HEK293T (cell line): ENCODE measurements at places on chromosomes 4 and X.

DNA sequence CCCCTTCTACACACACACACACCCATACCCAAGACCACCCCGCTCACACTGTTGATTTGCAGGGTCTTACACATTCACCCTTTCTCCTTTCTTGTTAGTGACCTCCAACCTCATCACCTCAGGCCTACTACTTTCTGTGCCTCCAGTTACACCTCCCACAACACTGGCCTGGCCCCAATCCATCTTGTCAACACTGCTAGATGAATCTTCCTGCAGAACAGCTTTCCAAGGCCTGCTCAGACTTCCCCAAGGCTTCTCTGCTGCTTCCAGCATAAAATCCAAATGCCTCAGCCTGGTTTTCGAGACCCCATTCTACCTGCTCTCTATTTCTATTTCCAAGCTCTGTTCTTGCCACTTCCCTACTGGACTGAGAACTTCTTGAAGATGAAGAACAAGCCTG, 79.9 kb downstream of the NHSL2 start:
- DNase-seq = no peak

GRCh38 chr4:186628058-186628711, 72.8 kb upstream of the MTNR1A start:
- DNase-seq = no peak

DNA sequence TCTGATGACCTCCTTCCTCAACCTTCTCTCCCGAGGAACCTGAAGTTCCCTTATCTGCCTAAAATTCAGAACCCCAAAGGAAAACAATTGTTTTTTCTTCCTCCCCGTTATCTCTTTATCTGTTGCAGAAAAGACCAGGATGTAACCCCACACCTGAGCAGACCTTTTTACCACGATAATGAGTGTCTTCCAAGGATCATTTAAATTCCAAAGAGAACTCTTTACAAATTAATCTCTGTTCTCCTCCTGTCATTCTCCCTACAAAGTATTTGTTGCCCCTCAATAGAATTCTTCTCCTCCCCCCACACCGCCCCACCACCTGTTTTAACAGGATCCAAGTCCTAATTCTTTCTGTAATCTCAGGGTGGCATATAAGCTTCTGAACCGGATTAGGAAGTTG, 78.5 kb upstream of the NLGN4X start:
- no peak for DNase-seq

DNA sequence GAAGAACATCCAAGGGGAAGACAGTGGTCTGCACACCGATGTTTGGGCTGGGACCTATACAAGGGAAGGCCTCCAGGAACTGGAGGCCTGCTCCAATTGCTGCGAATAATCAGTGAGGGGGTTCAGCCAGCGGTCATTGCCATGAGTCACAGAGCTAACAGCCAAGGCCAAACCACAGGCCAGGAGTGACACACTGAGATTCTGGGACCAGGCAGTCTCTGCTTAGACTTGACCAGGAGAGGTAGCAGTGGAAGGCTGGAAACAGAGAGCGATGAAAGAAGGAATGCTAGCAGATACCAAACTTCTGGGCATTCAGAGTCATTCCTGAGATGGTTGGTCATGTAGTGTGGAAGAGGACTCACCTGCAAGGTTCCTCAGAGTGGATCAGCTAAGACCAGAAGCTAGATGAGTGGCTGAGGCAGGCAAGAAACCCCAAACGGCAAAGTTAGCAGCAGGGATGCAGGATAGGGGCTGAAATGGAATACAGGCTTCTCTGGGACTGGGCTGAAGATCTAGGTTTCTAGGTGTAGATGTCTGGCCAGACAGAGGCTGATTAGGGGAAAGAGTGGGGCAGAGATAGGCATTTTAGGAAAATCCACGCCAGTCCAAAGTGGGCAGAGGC, 54.7 kb downstream of the CNGA2 start:
- no peak for DNase-seq

DNA sequence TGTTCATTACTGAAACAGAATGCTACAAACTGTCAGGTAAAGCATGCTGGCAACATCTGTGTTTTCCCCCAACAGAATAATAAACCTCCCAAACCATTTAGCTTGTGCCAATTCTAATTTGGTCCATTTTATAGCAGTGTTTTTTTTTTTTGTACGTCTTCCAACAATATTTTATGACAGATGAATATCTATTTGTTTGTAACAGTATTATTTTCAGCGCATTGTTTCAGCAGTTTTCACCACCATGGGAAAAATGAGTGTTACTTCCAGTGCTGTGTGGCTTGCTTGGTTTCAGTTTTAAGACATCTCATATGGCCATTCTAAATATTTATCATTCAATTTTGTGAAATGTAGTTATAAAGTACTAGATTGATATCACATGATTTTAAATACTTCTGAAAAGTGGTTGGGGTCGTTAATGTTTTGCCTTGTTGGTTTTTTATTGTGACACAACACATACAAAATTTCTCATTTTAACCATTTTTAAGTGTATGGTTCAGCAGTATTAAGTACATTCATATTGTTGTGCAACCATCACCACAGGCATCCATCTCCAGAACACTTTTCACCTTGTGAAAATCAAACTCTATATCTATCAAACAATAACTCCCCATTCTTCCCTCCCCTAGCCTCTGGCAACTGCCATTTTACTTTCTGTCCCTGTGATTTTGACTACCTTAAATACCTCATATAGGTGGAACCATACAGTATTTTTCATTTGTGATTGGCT, 25.6 kb upstream of the TBC1D19 start:
- DNase-seq = no peak

- DNase-seq = no peak
Measured at GRCh38 chr4:138688408-138689085, 327.0 kb upstream of the NOCT start.

DNA sequence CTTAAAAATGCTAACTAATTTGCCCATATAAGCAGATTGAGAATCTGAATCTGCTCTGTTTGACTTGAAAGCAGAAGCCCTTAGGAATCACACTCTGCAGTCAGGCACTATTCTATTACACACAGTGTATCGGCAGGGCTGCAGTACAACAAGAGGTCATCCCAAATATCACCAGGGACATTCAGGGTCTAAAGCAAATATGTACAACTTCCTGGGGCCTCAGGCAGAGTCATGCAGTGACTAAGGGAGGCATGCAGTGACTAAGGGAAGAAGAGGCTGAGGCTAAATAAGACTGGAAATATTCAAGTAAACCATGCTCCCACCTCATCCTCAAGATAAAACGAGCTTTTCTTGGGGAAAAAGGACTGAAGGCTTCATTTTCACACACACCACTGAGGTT, 20.9 kb downstream of the MAPK10 start:
- DNase-seq = no peak

GRCh38 chr4:16617435-16617834, 281.0 kb downstream of the LDB2 start:
- DNase-seq = no peak

- no peak for DNase-seq
Measured at GRCh38 chrX:112081781-112082652, 559 bp downstream of the TRPC5 start.

- no peak for DNase-seq
Measured at GRCh38 chr4:107900508-107900907, 30.8 kb upstream of the CYP2U1 start.

GRCh38 chr4:145879598-145879997, 59.0 kb downstream of the ZNF827 start:
- DNase-seq = no peak

DNA sequence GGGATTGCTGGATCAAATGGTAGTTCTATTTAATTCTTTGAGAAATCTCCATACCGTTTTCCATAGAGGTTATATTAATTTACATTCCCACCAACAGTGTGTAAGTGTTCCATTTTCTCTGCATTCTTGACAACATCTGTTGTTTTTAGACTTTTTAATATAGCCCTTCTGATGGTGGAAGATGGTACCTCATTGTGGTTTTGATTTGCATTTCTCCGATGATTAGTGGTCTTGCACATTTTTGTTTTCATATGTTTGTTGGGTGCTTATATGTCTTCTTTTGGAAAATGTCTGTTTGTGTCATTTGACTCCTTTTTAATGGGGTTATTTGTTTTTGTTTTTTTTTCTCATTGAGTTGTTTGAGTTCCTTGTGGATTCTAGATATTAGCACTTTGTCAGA, 75.3 kb upstream of the PUDP start:
- no peak for DNase-seq

DNA sequence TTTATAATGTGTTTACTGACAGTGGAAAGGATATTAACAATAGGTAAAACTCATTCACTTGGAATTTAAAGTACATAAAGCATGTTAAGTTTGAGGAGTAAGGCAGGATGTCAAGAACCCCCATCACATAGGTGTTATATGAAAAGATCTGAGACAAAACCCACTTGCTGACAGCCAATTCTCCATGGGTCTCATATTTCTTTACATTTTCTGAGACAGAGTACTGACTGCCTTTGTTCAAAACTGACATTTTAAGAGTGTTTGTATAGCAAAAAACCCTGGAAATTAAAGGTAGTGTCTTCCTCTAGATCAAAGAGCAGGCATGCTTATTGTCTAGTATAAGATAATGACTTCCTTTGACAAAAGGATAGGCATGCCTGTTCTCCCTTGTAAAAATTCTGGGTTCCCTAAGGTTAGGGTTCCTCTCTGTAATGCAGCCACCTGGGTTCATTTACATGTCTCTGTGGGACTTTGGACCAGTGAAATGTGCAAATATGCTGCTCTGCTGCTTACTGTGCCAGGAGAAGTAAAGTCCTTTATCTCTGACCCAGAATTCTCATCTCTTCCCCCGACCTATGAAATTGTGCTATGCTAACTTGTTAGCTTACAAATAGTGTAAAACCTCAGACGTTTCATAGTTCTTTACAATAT, 123.6 kb downstream of the PCDH18 start:
- DNase-seq = no peak

DNA sequence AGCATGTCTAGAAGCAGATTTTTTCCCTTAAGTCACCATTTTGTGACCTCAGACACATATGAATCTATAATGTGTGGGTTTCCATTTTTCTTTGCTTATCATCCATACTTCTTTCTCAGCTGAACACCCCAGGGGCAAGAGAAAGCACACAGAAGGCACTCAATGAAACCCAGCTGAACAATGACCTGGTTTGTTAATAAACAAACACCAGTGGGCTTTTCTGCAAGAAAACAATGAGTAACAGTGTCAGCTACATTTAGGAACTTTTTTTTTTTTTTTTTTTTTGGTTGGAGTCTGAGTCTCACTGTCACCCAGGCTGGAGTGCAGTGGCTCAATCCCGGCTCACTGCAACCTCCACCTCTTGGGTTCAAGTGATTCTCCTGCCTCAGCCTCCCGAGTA, 40.7 kb upstream of the KLF3 start:
- DNase-seq = no peak

GRCh38 chr4:106707776-106708463, 328.2 kb downstream of the DKK2 start:
- no peak for DNase-seq
